Fibroblast of skin of back (primary cell): ENCODE measurements at places on chromosomes 2 and 18.

- DNase-seq = no peak
These were observed at the start of gene GDF7 for GRCh38 chr2:20666304-20667150. TSS of gene GDF7 (plus strand) at chr2:20667144. CDS start at chr2:20667240, 96 bp downstream.

GRCh38 chr2:197425550-197425949 is 9.3 kb downstream of the SF3B1 start:
- DNase-seq = no peak

DNA sequence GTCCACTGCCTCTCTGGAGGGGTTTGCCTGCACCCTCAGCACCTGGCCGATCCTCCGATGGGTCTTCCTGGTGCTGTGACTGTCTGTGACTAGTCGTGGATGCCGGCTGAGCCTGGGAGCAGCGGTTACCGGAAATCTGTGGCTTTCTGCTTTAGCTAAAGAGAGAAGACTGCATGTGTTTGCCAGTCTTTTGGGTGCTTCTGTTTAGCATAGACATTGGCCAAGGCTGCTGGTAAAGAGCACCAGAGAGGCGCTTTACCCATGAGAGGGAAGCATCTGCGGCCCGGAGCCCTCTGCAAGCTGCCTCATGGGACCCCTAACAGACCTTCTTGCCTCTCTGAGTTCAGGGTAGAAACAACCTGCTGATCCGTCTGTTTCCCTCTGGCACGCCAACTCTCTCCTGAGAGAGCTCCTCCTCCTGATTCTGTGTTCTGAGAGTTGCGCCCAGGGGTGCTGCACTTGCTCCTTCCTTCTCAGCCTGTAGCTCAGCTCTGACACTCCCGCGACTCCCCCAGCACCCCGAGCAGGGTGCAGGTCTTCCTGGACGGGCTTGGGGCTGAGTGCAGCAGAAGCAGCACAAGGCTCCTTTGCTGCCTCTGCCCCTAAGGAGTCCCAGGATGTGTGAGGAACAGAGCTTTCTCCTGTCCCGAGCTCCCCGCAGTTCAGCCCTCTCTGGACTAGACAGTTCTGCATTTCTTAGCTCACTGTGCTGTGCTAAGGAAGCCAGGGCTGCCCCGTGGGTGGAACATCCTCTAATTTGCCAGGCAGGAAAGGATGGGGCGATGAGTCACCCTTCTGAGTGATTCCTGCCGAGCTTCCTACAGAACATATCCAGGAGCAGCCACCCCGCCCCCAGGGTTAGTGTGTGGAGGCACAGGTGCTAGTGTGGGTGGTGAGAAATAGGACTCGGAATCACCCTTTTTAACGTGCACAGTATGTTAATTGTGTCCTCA is 203.2 kb downstream of the SH3RF3 start:
- peak; percentile 95 for DNase-seq

DNA sequence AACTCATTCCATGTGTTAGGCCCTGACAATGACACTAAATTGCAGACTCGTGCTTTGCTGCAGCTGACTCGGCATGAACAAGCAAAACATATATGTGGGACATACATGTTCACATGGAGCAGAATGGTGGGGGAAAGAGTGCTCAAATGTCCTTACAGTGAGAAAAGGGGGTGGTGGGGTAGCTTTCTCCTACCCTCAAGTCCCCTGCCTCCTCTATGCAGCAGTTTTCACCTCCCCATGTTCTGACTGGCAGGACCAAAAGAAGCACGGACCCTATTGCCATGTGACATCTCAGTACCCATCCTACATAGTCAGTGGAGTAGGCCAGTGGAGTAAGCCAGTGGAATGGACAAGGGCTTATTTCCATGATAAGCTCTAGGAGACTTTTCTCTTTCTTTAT is 259.3 kb downstream of the TTC32 start:
- no peak for DNase-seq

DNA sequence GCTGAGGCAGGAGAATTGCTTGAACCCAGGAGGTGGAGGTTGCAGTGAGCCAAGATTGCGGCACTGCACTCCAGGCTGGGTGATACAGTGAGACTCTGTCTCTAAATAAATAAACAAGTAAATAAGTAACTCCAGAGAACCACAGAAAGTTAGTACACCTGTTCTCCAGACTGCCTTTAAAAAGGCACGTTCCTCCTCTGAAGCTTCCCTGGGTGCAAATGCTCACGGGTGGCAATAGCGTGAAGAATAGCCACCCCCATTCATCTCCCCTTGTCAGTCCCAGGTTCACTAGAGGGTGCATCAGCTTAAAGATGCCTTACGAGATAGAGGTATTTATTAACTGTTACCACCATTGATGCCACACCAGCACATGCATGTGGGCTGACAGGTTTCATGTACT is 64.3 kb upstream of the RTN4 start:
- no peak for DNase-seq

DNA sequence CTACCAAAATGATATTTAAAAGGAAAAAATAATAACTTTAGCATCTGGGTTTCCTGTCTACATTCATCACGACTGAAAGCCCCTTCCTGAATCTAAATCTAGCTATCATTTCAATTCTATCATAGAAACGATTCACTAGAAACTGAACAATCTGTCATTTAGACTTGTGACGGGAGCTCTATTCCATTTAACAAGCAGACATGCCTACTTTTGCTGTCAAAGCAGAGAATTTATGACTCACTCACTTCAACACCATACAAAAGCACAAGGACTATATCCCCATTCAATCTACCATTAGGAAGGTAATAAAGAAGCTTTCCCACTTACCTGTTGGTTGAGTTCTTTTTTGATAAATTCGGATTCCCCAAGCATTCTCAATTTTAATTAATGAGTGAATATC is 1072.3 kb downstream of the LRP1B start:
- no peak for DNase-seq

DNA sequence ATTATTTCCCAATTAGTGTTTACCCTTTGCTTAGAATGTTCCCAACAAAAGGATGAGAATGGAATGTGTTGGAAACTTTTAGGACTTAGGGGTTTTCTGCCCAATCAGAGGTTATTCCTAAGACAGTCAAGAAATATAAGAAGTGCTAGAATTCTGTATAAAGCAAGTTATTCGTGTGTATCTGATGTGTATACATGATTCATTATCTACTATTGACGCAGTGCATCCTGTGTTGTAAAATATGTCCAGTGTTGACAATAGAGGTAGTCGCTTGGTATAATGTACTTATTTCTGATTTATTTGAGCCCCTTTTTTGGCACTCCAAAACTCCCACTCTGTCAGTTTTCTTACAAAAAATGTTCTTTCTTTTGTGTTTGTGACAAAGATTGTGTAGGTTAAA is 881 bp downstream of the PIKFYVE start:
- no peak for DNase-seq
